ENCODE measurements at places on chromosomes 1 and 21. TPM values are rescaled to one million over a fixed set of nuclear protein-coding genes. Genes with fewer than 3 reads are reported as not detected.

Gene TRIM67
- not detected for total RNA-seq

Gene CNN3
- 2.6 TPM for total RNA-seq

Gene SHE
- 0.05 TPM for total RNA-seq

Gene TTC39A
- total RNA-seq = 0.41 TPM

Gene FMO5
- 0.09 TPM for total RNA-seq

Gene AKR7A3
- total RNA-seq = 1.4 TPM

Gene LCE1B
- total RNA-seq = not detected

Gene PFKFB2
- total RNA-seq = 1.9 TPM

Gene CA14
- total RNA-seq = not detected

Gene OXCT2
- 5.6 TPM for total RNA-seq

Gene NR1I3
- total RNA-seq = not detected

Gene ALPL
- not detected for total RNA-seq

Gene SMIM1
- 1.4 TPM for total RNA-seq

All from activated T-helper 2 cell treated with anti-CD3 and anti-CD28 coated beads, Interferon-gamma antibody, Interleukin-2, Interleukin-4, amounts not matched to agents 10 μg/mL and 5 μg/mL and 100 μg/mL, durations not matched to agents 14 hours and 24 hours and 36 hours (primary cell).